Inflammatory macrophage (primary cell): ENCODE measurements at places on chromosomes 3 and 15.

- no peak for DNase-seq
Measured at GRCh38 chr15:32722136-32722535, 4.3 kb downstream of the GREM1 start.

- DNase-seq, result no peak
Measured at GRCh38 chr3:42936157-42936981, 30.4 kb downstream of the ZNF662 start.

DNA sequence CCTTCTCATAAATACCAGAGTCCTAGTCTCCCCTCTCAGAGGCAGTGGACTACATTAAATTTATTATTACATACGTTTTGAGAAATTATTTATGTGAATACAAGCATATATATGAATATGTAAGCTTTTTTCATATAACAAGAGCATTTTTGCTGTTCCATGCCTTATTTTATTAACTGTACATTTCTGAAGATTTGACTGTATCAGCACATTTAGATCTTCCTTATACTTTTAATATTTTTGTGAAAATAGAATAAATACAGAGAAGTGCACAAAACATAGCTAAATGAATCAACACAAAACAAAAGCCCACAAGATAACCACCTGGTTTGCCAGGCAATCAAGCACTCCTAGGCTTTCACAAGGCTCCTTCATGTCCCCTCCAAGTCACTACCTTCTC is 27.8 kb downstream of the HHLA2 start:
- no peak for DNase-seq

- no peak for DNase-seq
Measured at GRCh38 chr3:141305436-141305835, 62.9 kb upstream of the ZBTB38 start.

DNA sequence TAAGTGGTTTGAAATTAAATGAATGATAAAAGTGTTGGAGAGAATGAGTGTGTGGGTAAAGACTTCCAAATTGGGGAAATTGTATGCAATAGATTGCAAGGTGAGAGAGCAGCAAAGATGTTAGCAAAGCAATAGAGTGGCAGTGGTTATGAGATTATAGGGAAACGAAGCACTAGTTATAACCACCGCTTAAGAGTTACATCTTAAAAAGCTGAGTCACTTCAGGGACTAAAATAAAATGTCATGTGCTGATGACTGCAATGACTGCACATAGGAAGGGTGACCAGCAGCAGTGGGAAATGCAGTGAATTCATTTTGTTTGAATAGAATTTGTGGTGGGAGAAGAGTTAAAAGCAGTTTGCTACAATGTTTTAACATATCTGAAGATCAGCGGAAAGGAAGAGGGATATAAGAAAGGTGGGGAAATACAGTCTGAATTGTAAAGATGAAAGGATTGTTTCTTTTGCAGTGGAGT is 127.3 kb downstream of the RAP2B start:
- peak; percentile 92 for DNase-seq

GRCh38 chr3:27963519-27963918 is 241.4 kb upstream of the EOMES start:
- DNase-seq, result no peak
